ENCODE measurements at places on chromosomes 1 and 21. TPM values are rescaled to one million over a fixed set of nuclear protein-coding genes. Genes with fewer than 3 reads are reported as not detected.

GRCh38 chr1:67958472-67958871 lies 92.0 kb downstream of the DIRAS3 start:
- no peak overlapping the region for H3K27ac ChIP-seq
- H3K4me3 ChIP-seq = no peak overlapping the region
- H3K4me1 ChIP-seq = no peaks in the 10 kb centered on the region
- DNase-seq = no peak
- H3K27me3 ChIP-seq = no peaks in the 10 kb centered on the region

The TLR5 gene
- 20.9 TPM for total RNA-seq

The ATAD3C gene
- total RNA-seq = 0.42 TPM

DNA sequence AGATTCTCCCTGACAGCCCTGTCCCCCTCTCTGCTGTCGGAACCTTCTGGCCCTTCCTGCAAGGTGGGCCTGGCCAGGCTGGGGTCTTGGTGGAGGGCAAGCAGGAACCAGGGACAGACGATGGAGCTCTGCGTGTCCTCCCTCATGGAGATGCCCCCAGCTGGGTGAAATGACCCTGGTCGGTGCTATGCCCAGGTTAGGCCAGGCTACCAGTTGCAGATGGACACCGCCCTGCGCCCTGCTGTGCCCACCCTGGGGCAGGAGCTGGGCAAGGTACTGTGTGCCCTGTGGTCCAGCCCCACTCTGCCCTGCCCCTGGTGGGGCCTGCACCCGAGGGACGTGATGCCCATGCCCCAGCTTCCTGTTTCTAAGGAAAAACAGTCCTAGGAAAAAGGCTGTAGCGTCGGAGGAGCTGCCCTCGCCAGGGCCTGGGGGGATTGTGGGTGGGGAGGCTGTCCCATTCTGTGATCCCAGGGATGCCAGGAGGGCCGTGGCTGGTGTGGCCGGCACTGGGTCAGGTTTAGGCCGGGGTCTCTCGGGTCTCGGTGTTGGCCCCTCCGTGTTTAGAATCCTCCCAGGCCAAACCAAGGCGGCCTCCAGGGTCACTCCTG lies 77.6 kb downstream of the MORN1 start:
- H3K27me3 ChIP-seq = no peaks in the 10 kb centered on the region
- H3K4me3 ChIP-seq = no peak overlapping the region
- no peaks in the 10 kb centered on the region for H3K36me3 ChIP-seq
- no peaks in the 10 kb centered on the region for H3K4me1 ChIP-seq
- no peak for DNase-seq
- H3K27ac ChIP-seq = peak overlapping the region; percentile 64

DNA sequence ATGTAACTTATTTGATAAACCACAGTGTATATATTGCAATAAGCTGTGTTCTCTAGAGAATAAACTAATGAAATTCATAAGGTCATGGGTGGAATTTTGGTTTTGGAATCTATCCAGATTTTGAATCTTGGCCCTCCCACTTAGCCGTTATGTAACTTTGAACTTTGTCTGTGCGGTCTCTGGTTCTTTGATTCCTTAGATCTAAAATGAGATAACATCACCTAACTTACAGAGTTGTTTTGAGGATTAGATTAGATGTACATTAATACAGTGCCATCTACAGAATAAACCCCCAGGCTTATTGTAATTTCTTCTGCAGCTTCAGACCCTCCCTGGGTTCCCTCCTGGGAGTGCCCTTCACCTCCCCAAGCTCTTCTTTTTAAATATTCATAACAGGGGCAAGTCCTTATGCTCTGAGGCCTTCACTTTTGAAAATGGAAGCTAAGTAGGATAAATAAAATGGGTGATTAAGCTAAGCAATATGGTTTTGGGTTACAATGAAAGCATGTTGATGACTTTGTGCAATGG lies 124.3 kb downstream of the ATG4C start:
- no peaks in the 10 kb centered on the region for H3K4me1 ChIP-seq
- H3K36me3 ChIP-seq = no peaks in the 10 kb centered on the region
- no peaks in the 10 kb centered on the region for H3K27me3 ChIP-seq
- DNase-seq = no peak
- no peak overlapping the region for H3K4me3 ChIP-seq
- no peak overlapping the region for H3K27ac ChIP-seq

- H3K4me1 ChIP-seq = no peaks in the 10 kb centered on the region
- no peaks in the 10 kb centered on the region for H3K36me3 ChIP-seq
- H3K27me3 ChIP-seq = no peaks in the 10 kb centered on the region
- no peak for DNase-seq
- H3K4me3 ChIP-seq = no peak overlapping the region
These were observed 71.1 kb upstream of the DPT start for GRCh38 chr1:168799927-168800605.

GRCh38 chr1:58812926-58813325 lies 29.1 kb upstream of the JUN start:
- peak overlapping the region; percentile 21 for H3K27ac ChIP-seq
- H3K36me3 ChIP-seq = no peaks in the 10 kb centered on the region
- no peaks in the 10 kb centered on the region for H3K27me3 ChIP-seq
- no peak overlapping the region for H3K4me3 ChIP-seq
- DNase-seq = no peak

The FRRS1 gene
- total RNA-seq = 6.7 TPM

The SPRR1B gene
- total RNA-seq = not detected

DNA sequence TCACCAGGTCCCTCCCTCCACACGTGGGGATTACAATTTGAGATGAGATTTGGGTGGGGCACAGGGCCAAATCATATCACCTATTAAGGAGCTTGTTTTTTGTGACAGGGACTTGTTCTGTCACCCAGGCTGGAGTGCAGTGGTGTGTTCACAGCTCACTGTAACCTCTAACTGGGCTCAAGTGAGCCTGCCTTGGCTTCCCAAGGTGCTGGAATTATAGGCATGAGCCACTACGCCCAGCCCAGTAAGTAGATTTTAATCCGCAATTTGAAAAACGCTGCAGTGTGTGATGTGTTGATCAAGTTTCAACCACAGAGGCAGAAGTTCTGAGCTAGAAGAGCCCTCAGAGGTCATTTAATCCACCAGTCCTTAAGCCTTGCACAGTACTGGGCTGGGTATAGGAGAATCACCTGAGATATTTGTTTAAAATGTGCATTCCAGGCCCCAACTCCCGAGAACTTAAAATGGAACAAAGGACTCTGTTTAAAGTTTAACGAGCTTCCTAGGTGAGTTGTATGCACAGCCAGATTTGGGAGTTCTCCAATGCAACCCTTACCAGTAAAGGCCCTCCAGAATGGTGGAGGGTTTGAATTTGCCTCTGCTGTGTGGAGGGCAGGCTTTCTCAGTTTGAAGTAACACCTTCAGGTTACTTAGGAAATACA lies 13.4 kb downstream of the RPL11 start:
- DNase-seq = no peak
- no peak overlapping the region for H3K27ac ChIP-seq
- no peaks in the 10 kb centered on the region for H3K36me3 ChIP-seq
- no peaks in the 10 kb centered on the region for H3K27me3 ChIP-seq

GRCh38 chr1:207745839-207746767 lies 5.8 kb upstream of the CD46 start:
- H3K36me3 ChIP-seq = no peaks in the 10 kb centered on the region
- H3K4me1 ChIP-seq = no peaks in the 10 kb centered on the region
- no peak overlapping the region for H3K27ac ChIP-seq

- no peak for DNase-seq
- no peaks in the 10 kb centered on the region for H3K36me3 ChIP-seq
- no peak overlapping the region for H3K27ac ChIP-seq
- no peaks in the 10 kb centered on the region for H3K27me3 ChIP-seq
These were observed 175.3 kb downstream of the APP start for GRCh38 chr21:25995278-25995677.

GRCh38 chr1:207051191-207051943 lies at the start of gene YOD1:
YOD1 (minus strand) TSS chr1:207051208; CDS start chr1:207051030, 178 bp downstream.
- H3K27ac ChIP-seq = peak within 1 kb of the TSS; percentile 58
- DNase-seq = no peak
- H3K4me1 ChIP-seq = peaks cover 3% of the 10 kb centered on the region
- H3K4me3 ChIP-seq = peak within 1 kb of the TSS; percentile 67
- H3K27me3 ChIP-seq = no peaks in the 10 kb centered on the region

DNA sequence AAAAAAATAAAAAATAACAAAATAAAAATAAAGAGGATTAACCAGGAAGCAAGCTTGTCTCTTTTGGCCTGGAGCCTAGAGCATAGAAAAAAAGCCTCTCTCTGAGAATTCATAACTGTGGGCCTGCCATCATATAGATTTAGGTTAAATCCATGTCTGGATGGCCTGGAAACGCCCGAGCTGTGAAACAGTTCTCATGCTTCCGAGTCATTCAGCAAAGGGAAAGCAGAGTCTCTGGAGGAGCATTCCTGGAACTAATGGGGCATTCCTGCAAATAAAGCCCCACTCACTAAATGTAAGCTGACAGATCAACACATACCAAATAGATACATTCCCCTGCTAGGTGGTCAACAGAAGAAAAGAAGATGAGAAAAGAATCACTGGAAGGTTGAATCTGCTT lies 75.8 kb upstream of the GNG4 start:
- H3K27ac ChIP-seq = no peak overlapping the region
- no peaks in the 10 kb centered on the region for H3K27me3 ChIP-seq
- no peak for DNase-seq
- peaks cover 15% of the 10 kb centered on the region for H3K36me3 ChIP-seq

- peaks cover 4% of the 10 kb centered on the region for H3K4me1 ChIP-seq
- H3K36me3 ChIP-seq = no peaks in the 10 kb centered on the region
- H3K4me3 ChIP-seq = no peak overlapping the region
- peak overlapping the region; percentile 85 for H3K27ac ChIP-seq
These were observed 23.5 kb upstream of the COL6A1 start for GRCh38 chr21:45957981-45958600.

GRCh38 chr1:201378804-201379203 lies 1.3 kb upstream of the TNNT2 start:
- H3K4me3 ChIP-seq = no peak overlapping the region
- no peaks in the 10 kb centered on the region for H3K36me3 ChIP-seq
- no peaks in the 10 kb centered on the region for H3K4me1 ChIP-seq
- H3K27ac ChIP-seq = no peak overlapping the region
- no peak for DNase-seq

The SLC45A1 gene
- total RNA-seq = 5.4 TPM

The TNN gene
- not detected for total RNA-seq

The FAM72B gene
- 0.78 TPM for total RNA-seq

DNA sequence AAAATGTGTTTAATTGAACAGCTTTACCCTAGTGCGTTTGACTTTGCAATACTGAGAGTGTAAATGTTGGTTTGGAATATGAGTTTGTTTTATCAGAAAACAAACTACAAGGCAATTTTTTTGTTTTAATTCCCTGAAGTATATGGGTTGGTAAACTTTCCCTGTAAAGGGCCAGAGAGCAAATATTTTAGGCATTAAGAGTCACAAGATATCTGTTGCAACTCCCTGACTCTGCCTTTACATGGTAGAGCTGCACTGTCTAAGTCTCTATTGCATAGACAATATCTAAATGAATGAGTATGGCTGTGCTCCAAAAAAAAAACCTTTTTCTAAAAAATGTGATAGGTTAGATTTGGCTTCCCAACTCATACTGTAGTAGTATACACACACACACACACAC lies 115.1 kb upstream of the PBX1 start:
- H3K4me3 ChIP-seq = no peak overlapping the region
- no peaks in the 10 kb centered on the region for H3K36me3 ChIP-seq
- no peaks in the 10 kb centered on the region for H3K4me1 ChIP-seq
- no peak overlapping the region for H3K27ac ChIP-seq

GRCh38 chr1:208598021-208598420 lies 353.8 kb upstream of the PLXNA2 start:
- H3K4me1 ChIP-seq = no peaks in the 10 kb centered on the region
- no peak for DNase-seq
- no peak overlapping the region for H3K4me3 ChIP-seq
- no peaks in the 10 kb centered on the region for H3K27me3 ChIP-seq
- H3K36me3 ChIP-seq = no peaks in the 10 kb centered on the region

DNA sequence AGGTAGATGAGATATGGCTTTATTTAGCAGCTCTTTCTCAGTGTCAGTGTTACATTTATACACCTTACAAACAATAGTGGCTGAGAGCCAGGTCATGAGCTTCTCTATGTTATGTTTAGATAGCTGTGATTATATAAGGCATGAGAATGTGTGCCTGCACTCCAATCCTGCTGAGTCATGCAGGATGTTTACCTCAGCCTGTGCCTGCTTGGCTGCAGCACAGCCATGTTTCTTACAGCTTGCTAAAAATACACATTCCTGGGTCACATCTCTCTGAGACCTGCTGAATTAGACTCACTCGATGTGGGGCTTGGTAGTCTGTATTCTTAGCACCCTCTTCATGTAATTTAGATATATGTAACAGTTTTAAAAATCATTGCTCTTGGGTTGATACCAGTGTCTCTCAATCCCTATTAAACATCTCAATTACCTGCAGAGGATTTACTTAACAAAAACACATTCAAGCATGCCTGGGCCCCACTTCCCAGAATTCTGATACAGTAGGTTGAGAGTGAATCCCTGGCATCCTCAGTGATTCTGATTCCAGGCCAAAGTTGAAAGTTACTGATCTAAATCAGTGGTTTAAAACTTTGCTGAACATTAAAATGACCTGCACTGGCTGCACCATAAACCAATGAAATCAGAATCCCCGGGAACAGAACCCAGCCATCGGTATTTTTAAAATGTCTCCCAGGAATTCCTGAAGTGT lies 107.5 kb downstream of the GDAP2 start:
- no peaks in the 10 kb centered on the region for H3K36me3 ChIP-seq
- no peak for DNase-seq

DNA sequence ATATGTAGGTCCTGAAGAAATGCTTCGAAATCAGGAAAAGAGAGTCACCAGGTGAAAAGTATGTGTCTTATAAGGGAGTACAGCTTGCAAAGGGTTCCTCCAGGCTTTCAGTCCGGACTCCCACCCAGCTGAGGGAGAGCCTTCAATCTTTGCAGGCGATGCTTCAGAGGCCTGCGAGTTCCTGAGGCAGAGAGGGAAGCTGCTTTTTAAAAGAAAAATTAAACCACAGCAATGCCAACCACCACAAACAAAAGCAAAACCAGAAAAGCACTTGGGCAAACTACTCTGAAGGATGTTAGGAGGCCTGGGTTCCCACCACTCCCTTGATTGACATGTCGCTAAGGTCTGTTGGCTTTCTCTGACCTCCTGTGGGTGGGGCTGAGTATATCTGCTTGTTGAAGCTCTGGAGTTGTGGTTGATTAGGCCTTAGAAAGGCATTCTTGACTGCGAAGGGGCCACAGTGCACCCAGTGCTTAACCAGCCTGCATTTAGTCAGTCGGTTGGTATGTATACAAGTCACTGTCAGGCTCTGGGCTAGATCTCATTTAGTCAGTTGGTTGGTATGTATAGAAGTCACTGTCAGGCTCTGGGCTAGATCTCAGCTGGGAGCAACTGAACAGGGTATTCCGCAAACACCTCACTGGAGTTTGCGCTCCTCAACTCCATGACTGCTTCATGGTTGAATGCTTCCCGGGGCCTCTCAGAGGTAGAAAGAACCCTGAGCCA lies 1.2 kb downstream of the NIPAL3 start:
- no peak overlapping the region for H3K27ac ChIP-seq
- H3K36me3 ChIP-seq = no peaks in the 10 kb centered on the region
- no peaks in the 10 kb centered on the region for H3K4me1 ChIP-seq
- H3K4me3 ChIP-seq = no peak overlapping the region
- no peak for DNase-seq

DNA sequence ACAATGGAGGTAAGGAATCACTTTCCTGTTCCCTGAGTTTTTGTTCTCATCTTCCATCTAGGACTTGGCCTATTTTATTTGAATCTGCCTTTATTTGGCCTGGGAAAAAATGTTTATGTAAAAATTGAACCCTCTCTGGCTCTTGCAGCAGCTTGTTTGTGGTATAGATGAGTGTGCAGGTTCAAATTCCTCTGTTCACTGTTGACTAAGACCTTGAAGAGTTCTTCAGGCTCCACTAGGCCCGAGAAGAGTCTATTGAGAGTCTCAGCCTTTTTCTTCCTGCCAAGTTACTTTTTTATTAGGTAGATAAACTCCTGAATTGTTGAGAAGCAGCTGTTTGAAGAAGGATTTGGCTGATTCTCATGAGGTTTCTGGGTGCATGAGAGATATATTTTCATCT lies 248.8 kb upstream of the ADGRL2 start:
- no peak overlapping the region for H3K4me3 ChIP-seq
- no peak for DNase-seq
- H3K27ac ChIP-seq = no peak overlapping the region
- no peaks in the 10 kb centered on the region for H3K36me3 ChIP-seq
